ENCODE measurements at places on chromosomes 16 and 17. TPM values are rescaled to one million over a fixed set of nuclear protein-coding genes. Genes with fewer than 3 reads are reported as not detected.

The CCL1 gene
- not detected for total RNA-seq

The NOG gene
- total RNA-seq: 0.23 TPM

The MRC2 gene
- 10.9 TPM for total RNA-seq

The ZSCAN32 gene
- 12.4 TPM for total RNA-seq

The FBXL19 gene
- 26.7 TPM for total RNA-seq

The GAS2L2 gene
- total RNA-seq: 0.05 TPM

The LPCAT2 gene
- total RNA-seq: 23.9 TPM

The GAST gene
- not detected for total RNA-seq

The MPP3 gene
- 4.9 TPM for total RNA-seq

The FGF11 gene
- 0.51 TPM for total RNA-seq

The FSCN2 gene
- 0.42 TPM for total RNA-seq

The ALDH3A1 gene
- total RNA-seq: 0.85 TPM

The EME1 gene
- 1.0 TPM for total RNA-seq

- no peak for DNase-seq
These were observed 116.5 kb downstream of the SALL1 start for GRCh38 chr16:51034481-51035109.

GRCh38 chr17:45408611-45409421, 23.9 kb downstream of the ARHGAP27 start:
- DNase-seq: no peak

- no peak for DNase-seq
These were observed 21.7 kb upstream of the TMEM220 start for GRCh38 chr17:10751563-10751962.

- DNase-seq: peak; percentile 48
These were observed 9.8 kb downstream of the NHERF1 start for GRCh38 chr17:74757931-74758847.

DNA sequence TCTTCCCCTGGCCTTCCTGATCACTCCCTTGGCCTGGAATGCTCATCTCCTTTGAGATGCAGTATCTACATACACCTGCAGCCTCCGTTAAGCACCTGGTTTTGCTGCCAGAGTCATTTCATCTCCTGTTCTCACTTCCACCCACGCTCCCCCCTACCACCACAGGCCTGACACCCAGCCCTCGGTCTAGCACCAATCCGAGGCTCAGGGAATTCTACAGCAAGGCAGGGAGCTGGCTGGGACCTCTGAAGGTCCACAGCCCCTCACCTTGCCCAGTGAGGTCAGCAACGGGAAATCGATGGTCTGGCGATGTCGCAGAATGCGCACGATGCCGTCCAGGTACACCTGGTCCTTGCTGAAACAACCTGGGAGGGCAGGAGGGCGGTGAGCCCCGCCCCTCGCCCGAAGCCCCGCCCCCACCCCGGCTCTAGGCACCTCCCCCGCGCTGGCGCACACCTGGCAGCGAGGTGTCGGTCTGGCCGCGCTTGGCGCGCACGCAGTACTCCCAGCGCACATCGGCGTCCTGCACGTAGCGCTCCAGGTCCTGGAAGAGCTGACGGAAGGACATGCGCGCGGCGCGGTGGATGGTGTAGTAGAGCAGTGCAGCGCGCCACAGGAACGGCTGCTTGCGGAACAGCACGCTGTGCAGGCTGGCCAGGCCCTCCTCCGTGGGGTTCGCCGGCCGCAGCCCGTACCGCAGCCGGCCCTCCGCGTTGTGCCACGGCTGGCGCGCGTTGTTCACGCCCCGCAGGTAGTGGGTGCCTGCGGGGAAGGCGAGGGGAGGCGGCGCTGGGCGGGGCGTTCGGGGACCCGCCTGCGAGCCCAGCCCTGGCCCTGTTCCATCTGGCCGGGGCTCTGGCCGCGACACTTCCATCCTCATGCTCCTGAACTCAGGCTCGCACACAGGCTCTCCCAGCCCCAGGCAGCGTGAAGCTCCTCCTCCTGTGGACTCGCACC, 5.7 kb downstream of the MATCAP1 start:
- DNase-seq: peak; percentile 66

DNA sequence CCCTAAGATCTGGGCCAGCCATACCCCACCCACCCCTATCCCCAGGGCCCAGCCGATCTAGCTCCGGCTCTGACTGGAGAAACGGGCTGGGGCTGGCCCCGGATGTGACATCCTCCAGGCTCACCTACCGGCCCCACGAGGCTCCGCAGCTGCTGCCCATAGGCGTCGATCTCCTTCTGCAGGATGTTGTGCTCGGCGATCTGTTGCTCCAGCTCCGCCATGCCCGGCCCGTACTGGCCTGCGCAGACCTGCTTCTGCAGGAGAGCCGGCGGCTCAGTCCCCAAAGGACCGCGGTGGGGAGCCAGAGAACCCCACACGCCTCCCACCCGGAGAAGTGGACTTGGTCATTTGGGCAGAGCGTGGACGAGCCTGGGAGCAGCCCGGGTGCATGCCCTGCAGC, 4.8 kb downstream of the EVPL start:
- DNase-seq: no peak

DNA sequence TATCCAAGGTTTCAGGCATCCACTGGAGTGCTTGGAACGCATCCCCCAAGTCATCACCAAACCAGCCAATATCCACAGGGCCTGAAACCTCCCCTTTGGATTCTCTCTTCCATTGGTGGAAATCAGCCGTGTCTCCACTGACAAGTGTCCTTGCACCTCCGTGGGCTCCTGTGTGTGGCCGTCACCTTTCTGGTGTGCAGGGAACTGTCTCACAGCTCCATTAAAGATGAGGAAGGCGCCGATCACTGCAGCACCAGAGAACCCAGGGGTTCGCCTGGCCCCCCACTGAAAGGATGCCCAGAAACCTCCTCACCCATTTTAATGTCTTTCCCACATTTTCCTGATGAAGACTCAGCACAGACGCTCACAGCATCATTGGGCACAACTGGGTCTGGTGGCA, 17.8 kb upstream of the METRNL start:
- DNase-seq: no peak

DNA sequence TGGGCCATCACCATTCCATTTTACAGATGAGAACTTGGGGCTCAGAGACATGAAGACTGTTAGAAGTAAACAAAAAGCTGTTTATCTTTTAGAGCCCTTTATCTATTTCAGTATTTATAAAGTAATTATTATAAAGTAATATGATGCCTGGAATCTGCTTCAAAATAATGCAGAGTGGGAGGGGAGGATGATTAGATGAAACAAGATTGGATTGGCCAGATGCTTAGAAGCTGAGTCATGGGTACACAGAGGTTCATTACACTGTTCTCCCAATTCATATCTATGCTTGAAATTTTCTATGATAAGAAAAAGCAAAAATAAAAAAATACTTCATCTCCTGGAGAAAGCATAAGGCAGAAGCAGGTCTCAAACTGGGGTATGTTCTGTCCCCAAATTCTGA, 29.4 kb downstream of the TOM1L2 start:
- peak; percentile 50 for DNase-seq

DNA sequence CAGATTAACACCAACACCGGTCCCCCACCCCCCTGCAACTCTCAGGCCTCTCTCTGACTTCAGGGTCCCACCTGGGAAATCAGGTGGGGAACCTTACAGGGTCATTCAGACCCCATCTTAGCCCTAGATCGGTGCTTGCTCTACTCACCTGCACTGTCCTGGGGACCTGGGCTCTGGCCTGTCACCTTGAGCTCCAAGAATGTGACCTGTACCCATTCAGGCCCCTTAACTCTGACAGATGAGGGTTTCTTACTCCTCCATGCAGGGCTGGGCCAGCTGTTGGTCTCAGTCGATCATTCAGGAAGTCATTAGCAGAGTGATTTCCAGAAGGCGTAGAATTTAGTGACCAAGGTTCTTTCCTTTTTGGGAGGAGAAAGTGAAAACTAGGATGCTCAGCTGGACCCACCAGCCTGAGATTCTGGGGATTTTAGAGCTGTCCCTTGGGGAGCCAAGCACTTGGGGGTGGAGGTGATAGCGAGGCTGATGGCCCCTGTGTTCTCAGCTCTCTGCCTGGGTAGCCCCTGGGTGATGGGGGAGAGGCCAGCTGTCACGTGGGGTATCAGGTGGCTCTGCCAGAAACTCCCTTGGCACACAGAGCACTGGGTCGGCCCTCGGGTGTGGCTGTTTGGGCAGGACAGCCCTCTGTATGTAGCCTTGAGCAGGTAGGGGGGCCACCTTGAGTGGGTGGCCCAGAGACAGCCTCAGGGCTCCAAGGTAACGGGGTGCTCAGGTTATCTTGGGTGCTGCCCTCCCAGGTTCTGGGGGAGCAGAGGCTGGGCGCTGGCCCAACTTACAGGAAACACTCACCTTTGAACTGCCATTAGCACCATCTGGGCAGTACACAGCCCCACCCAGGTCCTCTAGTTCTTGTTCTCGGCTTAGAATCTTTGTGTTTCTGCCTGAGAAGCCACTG, 724 bp downstream of the MVP start:
- peak; percentile 34 for DNase-seq

GRCh38 chr16:26951950-26952349, 114.8 kb upstream of the C16orf82 start:
- no peak for DNase-seq

DNA sequence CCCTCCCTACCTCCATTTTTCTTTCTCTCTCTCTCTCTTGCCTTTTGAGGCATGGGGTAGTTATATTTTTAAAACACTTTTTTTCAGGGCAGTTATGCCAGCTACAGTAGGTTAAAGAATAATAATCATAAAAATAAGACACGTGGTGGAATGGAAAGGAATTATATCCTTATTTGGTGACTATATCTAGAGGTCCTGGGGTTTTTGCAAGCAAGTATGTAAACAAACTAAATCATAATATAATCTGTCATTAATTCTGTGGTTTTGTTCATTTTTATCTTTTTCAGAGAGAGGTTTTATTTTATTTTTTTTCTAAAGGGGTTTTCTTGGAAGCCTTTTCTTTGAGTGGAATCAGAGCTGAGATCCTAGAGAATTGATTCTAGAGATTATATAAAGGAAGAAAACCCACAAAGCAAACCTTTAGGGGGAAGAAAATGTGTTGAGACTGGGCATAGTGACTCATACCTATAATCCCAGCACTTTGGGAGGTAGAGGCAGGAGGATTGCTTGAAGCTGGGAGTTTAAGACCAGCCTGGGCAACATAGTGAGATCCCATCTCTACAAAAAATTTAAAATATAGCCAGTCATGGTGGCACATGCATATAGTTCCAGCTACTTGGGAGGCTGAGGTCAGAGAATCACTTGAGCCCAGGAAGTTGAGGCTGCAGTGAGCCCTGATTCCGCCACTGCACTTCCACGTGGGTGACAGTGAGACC, 53.2 kb downstream of the NQO1 start:
- no peak for DNase-seq

DNA sequence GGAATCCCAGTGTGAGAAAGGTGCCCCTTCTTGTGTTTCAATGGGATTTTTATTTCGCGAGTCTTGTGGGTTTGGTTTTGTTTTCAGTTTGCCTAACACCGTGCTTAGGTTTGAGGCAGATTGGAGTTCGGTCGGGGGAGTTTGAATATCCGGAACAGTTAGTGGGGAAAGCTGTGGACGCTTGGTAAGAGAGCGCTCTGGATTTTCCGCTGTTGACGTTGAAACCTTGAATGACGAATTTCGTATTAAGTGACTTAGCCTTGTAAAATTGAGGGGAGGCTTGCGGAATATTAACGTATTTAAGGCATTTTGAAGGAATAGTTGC, 567 bp downstream of the UBB start:
- DNase-seq: peak; percentile 60

DNA sequence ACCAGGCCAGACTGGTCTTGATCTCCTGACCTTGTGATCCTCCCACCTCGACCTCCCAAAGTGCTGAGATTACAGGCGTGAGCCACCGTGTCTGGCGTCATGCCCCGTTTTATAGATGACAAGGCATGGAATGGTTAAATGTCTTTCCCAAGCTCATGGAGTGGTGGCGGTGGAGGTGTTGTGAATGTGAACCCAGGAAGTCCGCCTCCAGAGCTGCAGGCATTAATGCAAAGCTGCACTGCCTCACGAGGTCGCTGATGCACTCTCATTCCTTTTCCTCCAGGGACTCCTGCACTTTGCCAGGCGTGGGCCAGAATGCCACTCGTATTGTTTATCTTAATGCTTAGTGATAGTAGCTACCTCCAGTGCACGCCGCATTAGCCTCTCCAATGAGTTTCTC, 149.6 kb downstream of the WWOX start:
- no peak for DNase-seq

DNA sequence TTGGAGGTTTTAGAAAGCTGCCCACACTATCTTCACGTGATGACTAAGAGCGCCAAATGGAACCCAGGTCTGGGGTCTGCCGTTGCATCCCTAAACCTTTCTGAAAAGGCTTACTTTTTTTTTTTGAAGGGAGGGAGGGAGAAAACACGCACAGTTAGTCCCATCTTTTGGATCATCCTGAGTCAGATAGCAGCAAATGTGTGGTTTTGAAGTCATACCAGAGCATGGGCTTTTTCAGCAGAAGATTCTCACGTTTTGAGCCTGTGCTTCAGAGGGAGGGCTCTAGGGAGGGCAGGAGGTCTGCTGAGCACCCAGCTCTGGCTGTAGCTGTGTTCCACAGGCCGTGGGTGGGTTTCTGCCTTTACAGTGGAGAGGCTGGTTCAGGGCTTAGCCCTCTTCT, 194.7 kb downstream of the SNX29 start:
- no peak for DNase-seq

DNA sequence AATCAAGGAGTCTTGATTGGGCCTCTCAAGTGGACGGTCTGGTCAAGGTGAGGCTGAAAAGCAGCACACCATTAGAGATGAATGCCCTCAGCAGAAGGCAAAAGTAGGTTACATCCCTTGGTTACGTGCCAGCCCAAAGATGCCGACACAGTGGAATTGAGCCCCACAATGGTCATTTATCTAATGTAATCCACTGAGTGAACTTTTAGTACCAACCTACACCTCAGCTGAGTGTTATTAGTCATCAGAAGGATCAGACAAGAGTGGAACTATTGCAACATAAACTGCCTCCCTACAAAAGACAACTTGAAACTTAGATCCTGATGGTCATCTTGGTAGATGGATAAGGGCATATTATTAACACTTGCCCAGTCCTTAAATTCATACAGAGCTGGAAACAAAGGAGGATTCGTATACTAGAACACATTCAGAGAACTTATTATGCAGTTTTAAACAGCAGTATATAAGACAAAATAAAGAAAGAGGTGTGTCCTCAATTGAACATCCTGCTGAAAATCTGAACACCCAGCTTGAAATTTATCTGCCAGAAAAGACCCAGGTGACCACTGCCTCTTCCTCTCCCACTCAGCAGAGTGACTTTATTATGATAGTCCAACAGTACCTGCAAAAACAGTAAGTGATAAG, 2.8 kb downstream of the DCUN1D3 start:
- no peak for DNase-seq

DNA sequence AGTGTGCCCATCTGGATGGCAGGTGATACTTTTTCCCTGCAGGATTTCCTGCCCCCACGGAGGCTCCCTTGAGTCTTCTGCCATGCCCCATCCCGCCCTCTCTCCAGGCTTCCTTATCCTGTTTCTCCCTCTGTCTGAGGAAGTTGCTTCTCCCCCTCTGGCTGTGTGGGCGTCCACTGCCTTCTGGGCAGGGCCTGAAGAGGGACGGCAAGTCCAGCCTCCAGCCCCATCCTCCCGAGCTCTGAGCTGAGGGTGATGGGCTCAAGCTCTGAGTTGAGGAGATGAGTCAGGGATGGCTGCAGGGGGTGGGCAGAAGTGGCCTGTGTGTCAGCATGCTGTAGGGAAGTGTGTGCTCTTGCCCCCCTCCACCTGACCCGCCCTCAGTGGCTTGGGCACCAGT, 14.2 kb upstream of the RAP1GAP2 start:
- no peak for DNase-seq

GRCh38 chr17:82412535-82413520, 5.3 kb upstream of the HEXD start:
- DNase-seq: no peak

GRCh38 chr17:34252095-34252443, 3.0 kb upstream of the CCL2 start:
- DNase-seq: no peak

- no peak for DNase-seq
These were observed 1002.9 kb downstream of the KCNJ18 start for GRCh38 chr17:22695228-22695619.

- DNase-seq: no peak
These were observed 57.9 kb downstream of the AKAP1 start for GRCh38 chr17:57142925-57143324.

Data from dermis blood vessel endothelial cell (primary cell).